ENCODE measurements at places on chromosomes 5 and 9.

- no peak for DNase-seq
These were observed 58.7 kb downstream of the ERGIC1 start for GRCh38 chr5:172892713-172893112.

- DNase-seq: no peak
These were observed 108.4 kb upstream of the LARP1 start for GRCh38 chr5:154646745-154647113.

- no peak for DNase-seq
These were observed 2.7 kb downstream of the MTRR start for GRCh38 chr5:7871653-7872052.

GRCh38 chr5:90353254-90353653 lies 56.3 kb downstream of the CETN3 start:
- DNase-seq: no peak

- DNase-seq: no peak
These were observed 10.9 kb downstream of the NME5 start for GRCh38 chr5:138128334-138128733.

DNA sequence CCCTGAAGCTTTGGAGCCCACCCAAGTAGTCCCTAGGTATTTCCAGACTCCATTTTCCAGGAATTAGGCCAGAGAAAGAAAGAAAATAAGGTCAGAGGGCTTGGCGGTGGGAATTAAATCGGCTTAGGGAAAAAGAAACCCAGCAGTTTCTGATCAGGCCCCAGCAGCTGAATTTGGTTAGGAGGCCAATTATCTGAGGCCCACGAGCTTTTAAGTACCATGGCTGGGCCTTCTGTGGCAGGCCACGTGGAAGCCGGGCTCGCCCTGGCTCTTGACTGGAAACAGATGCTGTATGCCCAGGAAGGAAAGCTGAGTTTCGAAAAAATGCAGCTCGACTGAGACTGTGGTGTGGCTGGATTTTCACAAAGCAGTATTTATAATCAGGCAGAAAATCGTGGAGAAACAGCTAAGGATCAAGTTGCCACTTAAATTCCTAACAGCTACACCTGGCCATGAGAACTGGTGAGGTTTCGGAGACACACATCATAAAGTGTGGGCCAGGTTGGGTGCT lies 75.1 kb upstream of the PANK3 start:
- no peak for DNase-seq

- DNase-seq: no peak
These were observed 2185.8 kb upstream of the ACO1 start for GRCh38 chr9:30198463-30199309.

DNA sequence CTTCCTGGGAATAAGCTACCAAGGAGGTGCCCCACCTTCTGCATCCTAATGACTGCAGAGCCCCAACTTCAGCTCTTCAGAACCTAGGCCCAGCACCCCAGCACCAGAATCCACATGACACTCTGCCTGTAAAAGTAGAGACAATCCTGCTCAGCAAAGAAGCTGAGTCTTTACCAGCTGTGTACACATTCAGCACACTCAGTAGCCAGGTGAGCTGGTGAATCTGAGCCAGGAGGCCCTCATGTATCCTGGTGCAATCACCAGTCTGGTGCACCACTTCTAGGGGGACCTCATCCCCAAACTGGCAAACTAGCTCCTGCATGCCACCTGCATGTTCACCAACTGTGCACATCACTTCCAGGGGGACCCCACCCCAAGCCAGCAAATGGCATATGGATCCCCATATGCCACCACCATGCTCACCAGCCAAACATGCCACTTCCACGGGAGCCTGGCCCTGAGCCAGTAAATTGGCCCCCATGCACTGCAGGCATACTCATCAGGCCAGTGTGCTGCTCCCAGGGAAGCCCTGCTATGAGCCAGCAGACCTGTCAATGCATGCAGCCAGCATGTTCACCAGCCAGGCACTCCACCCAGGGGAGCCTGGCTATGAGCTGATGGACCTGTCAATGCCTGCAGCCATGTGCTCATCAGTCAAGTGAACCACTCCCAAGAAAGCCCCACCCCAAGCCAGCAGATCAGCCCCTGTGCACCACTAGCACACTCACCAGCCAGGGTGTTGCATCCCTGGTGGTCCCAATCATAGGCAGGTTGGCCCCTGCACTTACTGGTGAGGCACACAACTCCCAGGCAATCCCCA lies 15.6 kb upstream of the BTNL9 start:
- no peak for DNase-seq

- no peak for DNase-seq
These were observed 237.8 kb upstream of the GAS1 start for GRCh38 chr9:87184956-87185642.

GRCh38 chr5:134143944-134144941 lies 29.8 kb downstream of the TCF7 start:
- DNase-seq: no peak

GRCh38 chr5:66247176-66247960 lies 103.3 kb downstream of the SREK1 start:
- peak; percentile 50 for DNase-seq

- DNase-seq: no peak
These were observed 43.5 kb upstream of the LRRC14B start for GRCh38 chr5:147751-148150.
